ENCODE measurements at places on chromosomes 7 and 10.

DNA sequence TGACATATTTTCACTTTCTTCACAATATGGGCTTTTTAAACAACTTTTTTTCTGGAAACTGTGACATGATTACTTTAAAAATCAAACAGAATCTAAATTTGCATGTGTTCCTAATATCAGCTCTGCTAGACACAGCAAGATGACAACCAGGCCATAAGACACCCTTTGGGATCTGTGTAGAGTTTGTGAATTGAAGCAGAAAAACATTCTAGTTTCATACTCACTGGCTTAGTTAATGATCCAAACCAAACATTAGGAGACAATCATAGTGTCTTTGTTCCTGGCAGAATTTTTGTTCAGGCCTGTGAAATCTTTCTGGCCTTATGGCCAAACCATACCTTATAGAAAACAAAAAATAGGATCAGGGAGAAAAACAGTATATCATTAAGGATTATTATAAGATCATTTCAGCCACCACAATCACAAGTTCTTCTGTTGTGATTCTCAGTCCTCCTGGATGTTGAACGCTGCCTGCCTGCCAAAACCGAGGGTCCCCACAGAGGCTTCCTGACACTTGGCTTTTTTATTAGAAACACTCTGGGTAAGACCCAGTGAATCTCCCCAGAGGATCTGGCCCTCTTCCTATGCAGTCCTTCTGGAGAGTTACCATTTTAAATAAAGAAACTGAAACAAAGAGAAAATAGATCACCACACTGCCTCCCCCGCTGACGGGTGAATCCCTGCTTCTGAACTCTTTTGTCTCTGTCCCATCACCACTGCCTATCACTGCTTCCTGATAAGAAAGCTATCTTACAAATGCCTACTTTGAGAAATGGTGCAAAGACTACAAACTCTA is 79.2 kb upstream of the PPP1R3C start:
- no peak for DNase-seq

DNA sequence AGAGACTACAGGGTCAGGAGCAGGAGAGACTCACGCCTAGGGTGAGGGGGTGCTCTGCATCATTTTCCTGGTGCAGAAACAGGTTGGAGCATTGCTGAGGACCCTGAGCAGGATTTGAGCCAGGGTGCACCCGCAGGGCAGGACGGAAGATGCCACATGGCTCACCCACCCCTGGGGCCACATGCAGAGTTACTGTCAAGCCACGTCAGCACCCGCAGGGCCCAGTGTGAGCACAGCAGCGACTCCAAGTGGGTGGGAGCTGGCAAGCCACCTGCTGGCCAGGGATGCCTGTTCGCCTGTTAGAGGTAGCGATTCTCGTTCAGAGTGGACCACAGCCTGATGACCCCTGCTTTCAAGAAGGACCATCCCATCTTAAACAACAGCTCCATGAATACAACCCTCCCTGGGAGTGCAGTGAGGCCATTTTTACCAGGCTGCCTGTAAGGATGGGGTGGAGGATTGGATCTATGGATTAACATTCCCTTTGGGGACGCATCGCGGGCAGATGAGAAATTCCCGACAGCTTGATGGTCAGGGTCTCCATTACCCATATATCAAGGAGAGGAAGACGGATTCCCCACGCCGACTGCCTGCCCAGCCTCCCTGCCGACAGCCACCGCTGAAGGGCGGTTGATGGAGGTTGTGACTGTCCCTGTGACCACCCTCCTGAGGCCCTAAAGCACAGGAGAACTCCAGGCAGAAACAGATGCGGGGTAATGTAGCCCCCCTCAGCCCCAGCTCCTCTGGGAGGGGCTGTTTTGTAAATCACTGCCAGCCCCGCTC is 101.1 kb upstream of the RET start:
- DNase-seq = no peak

- DNase-seq = peak; percentile 76
Measured at GRCh38 chr7:140640727-140641523, at the start of gene DENND2A. Gene DENND2A (minus strand): TSS chr7:140640813. CDS start chr7:140602397, 38,416 bp downstream.

DNA sequence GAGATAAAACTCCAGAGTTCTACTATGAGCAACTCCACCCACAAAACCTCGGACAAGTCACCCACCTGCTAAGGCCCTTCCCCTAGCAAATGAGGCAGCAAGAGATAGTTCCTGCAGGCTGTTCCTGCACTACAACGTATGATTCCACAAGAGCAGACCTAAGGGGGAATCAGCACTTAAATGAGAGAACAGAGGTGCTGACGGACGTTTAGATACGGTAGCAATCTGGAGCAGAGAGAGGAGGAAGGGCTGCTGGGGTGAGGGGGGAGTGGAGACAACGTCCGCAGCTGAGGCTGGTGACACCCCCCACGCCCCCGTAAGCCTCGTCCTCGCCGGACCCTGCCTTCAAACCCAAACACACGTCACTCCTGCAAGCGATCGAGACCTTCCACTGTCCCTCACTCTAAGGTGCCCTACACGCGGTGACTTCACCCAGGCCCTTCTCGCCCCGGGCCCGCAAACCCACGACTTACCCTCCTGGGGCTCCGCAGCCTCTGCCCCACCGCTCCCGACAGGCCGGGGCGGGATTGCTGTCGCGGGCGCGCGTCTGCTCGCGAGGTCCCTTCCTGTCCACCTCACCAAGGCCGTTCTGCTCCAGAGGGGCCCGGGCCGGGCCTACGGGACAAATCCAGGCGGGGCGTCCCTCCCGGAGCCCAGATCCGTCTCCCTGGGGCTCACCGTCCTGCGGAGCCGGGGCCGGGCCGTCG is 635 bp downstream of the ZNF12 start:
- peak; percentile 13 for DNase-seq

DNA sequence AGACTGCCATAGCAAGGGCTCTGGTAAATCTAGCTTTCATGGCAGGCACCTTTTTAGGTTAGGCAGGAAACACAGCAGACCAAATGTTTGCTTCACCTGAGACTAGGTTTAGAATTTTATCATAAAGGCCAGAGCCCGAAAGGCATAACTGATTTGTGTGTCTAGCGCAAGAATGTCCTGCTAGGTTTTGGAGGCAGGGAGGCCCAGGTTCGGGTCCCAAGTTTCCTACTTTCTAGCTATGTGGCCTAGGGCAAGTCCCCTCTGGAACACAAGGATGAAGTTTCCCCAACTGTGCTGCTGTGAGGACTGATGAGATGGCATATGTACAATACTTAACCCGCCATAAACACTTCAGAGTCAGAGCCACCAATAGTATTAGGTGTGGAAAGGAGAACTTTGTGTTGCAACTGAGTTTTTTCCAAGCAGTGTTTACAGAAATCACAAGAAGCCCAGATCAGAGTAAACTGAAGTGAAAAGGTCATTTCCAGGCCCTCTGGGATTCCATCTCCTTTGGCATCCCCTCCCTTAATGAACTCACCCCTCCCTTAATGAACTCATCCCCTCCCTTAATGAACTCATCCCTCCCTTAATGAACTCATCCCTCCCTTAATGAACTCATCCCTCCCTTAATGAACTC is 244.9 kb downstream of the SKAP2 start:
- DNase-seq = no peak

DNA sequence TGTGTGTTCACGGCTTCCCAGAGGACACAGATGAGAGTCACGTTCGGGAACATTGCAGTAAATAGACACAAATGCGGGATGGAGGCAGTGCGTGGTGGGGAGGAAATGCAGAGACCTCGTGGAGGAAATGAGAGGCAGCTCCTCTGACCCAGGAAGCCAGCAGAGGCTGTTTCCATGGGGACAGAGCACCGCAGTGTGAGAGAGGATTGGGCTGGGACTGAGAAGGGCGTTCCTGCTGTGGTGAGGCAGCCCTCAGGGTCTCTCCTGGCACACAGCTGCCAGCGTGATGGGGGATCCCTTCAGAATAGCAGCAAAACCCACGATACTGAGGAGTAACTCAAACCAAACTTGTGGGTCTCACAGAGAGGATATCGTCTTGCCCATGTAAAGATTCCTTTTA is 21.7 kb upstream of the BHLHA15 start:
- DNase-seq = no peak

- peak; percentile 16 for DNase-seq
Measured at GRCh38 chr10:102347236-102347828, 48.2 kb upstream of the NFKB2 start.

DNA sequence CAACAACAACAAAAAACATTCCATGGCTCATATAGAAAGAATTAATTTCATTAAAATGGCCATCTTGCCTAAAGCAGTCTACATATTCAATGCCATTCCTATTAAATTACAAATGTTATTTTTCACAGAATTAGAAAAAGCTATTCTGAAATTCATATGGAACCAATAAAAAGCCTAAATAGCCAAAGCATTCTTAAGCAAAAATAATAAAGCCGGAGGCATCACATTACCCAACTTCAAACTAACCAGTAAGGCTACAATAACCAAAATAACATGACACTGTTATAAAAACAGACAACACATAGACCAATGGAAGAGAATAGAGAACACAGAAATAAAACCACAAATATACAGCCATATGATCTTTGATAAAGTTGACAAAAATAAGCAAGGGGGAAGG is 330.4 kb downstream of the KIF20B start:
- DNase-seq = no peak

GRCh38 chr10:97640174-97640867 is at the start of gene PI4K2A:
Gene PI4K2A (plus strand): TSS chr10:97640671. CDS start chr10:97640743, 72 bp downstream.
- DNase-seq = peak; percentile 99

GRCh38 chr10:45442251-45442650 is 68.2 kb downstream of the ALOX5 start:
- no peak for DNase-seq

DNA sequence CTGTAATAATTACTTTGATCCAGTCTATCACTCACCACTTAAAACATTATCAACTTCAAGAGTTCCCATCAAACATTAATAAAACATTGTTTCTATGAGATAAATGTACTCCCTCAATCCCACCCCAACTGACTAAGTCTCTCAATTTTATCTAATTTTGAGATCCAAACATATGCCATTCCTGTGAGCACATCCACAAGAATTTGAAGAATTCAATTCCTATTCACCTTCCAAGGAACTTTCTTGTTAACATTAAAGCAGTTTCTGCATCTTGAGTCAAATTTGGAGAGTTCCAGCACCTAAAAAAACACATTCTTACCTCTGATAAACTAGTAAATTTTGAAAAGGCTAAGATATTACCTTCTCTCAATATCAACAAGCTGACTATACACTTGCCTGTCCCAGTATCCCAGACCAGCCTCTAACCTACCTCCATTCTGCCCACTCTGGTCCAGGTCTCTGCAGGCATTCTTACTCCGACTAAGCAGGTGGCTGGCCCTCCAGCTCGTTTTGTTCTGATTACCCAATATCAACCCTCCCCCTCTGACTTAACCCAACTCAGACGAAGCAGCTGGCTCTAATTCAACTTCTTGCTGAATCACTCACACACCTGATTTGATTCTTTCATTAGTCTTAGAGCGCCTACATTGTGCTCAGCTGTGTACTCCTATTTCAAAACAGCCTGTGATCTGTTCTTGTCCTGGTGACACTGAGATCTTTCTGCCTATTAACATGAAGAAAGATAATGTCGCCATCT is 275.2 kb downstream of the IPMK start:
- DNase-seq = no peak

DNA sequence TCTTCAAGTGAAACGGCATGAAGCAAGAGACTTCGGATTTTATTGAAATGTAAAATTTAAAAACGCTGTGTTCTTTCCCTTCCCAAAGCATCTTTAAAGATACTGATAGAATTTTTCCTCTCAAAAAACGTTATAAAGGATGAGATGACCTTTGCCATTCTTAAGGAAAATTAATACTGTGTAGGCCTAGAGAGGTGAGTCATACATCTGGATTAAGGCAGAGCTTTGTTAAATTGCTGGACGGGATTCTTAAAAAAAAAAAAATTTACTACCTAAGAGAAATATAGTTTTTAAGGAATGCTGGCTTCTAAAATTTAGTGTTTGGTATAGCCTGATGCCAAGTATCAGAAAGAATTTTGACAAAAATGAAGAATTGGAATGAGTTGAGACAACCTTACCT is 6.3 kb upstream of the HBP1 start:
- DNase-seq = no peak

GRCh38 chr7:107017965-107018719 is 26.4 kb upstream of the PRKAR2B start:
- no peak for DNase-seq

- DNase-seq = no peak
Measured at GRCh38 chr10:110723224-110723891, 79.2 kb downstream of the RBM20 start.

GRCh38 chr10:21308946-21309345 is 216.5 kb downstream of the SKIDA1 start:
- no peak for DNase-seq

DNA sequence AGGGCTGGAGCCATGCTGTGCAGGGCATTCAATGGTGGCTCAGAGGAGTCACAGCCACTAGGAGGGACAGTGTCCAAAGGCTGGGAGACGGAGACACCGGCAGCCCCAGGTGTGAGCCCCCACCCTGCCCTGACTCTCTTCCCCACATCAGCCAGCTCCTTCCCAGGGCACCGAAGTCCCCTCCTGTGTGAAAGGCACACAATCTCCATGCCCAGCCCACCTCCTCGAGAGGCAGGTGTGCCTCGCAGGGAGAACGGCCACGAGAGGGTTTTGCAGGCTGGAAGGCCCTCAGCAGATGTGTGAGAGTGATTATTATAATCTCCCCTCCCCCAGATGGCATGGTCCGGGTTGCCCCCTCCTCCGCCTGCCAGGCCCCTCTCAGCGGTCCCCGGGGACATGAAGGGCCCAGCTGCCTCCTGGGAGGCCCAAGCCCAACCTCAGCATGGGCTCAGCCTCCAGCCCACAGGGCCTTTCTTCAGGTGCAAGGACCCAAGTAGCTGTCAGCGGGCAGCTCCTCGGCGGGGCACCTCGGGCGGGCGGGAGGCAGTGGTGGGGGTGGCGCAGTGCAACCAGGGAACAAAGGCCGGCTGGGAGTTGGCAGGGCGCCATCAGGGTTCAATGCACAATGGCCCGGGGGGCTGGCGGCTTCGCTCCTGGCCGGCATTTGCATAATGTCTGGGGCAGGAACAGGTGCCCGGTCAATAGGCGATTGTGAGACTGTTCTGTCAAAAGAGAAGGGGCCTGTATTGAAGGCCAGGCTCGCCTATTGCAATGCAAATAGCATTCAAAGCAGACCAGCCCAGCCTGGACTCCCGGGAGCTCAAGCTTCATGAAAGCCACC is 155.3 kb upstream of the ZMIZ1 start:
- no peak for DNase-seq

DNA sequence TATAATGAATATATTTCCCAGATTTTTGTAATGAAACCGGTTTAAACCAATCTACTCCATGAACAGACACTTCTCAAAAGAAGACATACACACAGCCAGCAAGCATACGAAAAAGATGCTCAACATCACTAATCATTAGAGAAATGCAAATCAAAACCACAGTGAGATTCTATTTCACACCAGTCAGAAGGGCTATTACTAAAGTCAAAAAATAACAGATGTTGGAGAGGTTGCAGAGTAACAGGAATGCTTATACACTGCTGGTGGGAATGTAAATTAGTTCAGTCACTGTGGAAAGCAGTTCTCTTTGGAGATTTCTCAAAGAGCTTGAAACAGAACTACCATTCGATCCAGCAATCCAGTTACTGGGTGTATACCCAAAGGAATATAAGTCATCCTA is 240.7 kb downstream of the TSPAN12 start:
- DNase-seq = no peak

DNA sequence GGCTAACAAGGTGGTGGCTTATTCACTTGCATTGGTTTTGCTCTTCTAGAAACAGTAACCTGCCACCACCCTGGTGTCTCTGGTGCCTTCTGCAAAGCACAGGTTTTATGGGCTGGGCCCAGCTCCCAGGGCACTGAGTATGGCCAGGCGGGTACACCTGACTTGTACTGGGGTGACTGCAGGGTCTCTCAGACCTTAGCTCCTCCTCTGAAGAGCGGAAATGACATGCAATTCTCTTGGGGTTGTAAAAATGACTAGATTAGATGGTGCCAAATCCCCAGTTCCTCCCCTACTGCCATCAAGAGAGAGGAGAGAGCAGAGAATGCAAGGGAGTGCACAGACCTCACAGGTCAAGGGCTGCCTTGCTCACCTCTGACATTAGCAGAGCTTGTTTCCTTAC is 14.7 kb downstream of the ESYT2 start:
- no peak for DNase-seq

Data from progenitor cell of endocrine pancreas (in vitro differentiated cells).